ENCODE measurements at places on chromosomes 3 and 15. TPM values are rescaled to one million over a fixed set of nuclear protein-coding genes. Genes with fewer than 3 reads are reported as not detected.

Gene TFG
- total RNA-seq, result 104 TPM

Gene TRIM69
- total RNA-seq, result 17.3 TPM

Gene VIPR1
- total RNA-seq, result not detected

Gene C15orf62
- 0.13 TPM for total RNA-seq

Gene PFKFB4
- 2.5 TPM for total RNA-seq

Gene TMEM41A
- total RNA-seq, result 11.9 TPM

Gene SOX14
- total RNA-seq, result not detected

Gene SUSD5
- total RNA-seq, result 4.3 TPM

Gene FHIT
- 0.27 TPM for total RNA-seq

Gene WDR93
- total RNA-seq, result not detected

Gene PPP1R14D
- not detected for total RNA-seq

Gene LCMT2
- total RNA-seq, result 4.5 TPM

Gene IGDCC3
- not detected for total RNA-seq

Gene PLIN1
- not detected for total RNA-seq

Gene CCR9
- total RNA-seq, result not detected

Gene CLDN16
- total RNA-seq, result 0.39 TPM

Gene SLC2A2
- total RNA-seq, result not detected

Gene CA12
- total RNA-seq, result 0.33 TPM

Gene HES1
- total RNA-seq, result 56.6 TPM

Gene PRSS50
- not detected for total RNA-seq

Gene ADAMTSL3
- total RNA-seq, result 0.80 TPM

Gene AADACL2
- not detected for total RNA-seq

Gene THPO
- total RNA-seq, result not detected

Gene WNT7A
- not detected for total RNA-seq

Gene IL17RB
- total RNA-seq, result not detected

Gene XCR1
- total RNA-seq, result not detected

Gene SFMBT1
- total RNA-seq, result 1.3 TPM

Gene ZNF80
- total RNA-seq, result not detected

Gene LMOD3
- total RNA-seq, result not detected

Gene ACKR4
- total RNA-seq, result 0.54 TPM

Gene NEK10
- total RNA-seq, result 0.30 TPM

Gene MUC4
- total RNA-seq, result not detected

Gene EMC7
- 48.5 TPM for total RNA-seq

Gene SEMA5B
- not detected for total RNA-seq

Gene PLD1
- total RNA-seq, result 36.4 TPM

Gene PPP2R3A
- 5.5 TPM for total RNA-seq

Gene GOLGA8S
- 0.07 TPM for total RNA-seq

Gene CCNB2
- 82.1 TPM for total RNA-seq

Gene SYNPR
- total RNA-seq, result not detected

Gene STT3B
- total RNA-seq, result 102 TPM

Gene CFAP161
- 2.0 TPM for total RNA-seq

Gene SETD2
- total RNA-seq, result 17.8 TPM

Gene EHHADH
- total RNA-seq, result 4.2 TPM

Gene SERPINI2
- total RNA-seq, result not detected

Gene CAMKV
- total RNA-seq, result not detected

Gene ARGFX
- total RNA-seq, result not detected

Gene TRH
- not detected for total RNA-seq

Gene FAM131A
- total RNA-seq, result 34.4 TPM

Gene GNAT1
- total RNA-seq, result not detected

Gene SHF
- 0.64 TPM for total RNA-seq
